NCI-H187 treated with DMSO at 0.1 percent for 48 hours (cell line): ENCODE measurements at places on chromosomes 5 and 9.

DNA sequence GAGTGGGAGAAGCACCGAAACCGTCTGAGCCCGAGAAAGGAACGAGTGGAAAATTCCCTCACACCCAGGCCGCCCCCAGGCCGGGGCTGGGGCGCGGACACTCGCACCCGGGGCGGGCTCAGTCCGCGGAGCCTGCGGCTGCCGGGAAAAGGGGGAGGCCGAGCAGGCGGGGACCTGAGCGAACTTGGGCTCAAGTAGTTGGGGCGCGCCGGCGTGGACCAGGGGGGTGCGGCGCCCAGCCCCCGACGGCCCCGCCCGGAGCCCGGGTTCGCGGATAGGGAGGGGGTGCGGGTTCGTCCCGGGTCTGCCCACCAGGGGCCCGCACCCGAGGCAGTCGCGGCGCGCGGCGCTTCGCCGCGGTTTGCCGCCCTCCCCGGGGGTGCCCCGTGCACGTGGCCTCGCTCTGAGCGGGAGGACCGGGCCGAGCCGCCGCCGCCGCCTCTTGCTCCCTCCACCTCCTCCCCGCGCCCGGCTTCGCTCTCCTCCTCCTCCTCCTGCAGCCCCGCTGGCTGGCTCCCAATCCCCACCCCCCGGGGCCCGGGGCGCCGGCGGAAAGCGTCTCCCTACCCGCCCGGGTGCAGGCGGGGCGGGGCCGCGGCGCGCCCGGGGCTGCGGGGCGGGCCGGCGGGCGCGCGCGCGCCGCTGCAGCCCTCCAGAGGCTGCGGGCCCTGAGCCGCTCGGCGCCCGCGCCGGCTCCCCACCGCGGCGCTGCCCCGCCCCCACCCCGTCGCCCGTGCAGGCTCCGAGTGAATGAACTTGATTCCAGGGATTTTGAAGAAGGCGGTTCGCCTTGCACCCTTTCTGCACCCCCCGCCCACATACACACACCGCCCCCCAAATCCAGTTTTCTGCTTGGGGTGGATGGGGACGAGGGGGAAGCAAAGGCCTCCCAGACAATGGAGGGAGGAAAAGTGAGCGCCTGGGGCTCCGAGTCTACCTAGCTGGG lies 1.3 kb upstream of the NFIB start:
- DNase-seq: no peak

DNA sequence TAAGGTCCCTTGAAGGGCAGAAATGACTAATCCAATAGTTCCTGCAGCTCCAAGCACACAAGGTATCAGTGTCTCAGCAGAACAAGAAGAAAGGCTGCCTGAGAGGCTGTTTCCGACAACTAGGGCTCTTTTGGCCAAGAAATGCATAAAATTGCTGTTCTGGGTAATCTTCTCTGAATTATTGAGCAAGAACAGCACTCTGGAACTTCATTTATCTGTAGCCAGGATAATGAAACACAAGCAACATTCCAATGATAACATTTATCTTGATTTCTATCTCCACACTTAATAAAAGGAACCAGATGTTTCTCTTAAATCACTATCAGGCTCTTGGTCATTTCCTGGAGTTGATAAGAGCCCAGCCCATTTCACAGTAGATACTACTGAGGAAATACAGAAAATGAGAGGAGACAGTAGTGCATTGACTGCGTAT lies 17.0 kb upstream of the AUH start:
- DNase-seq: no peak

GRCh38 chr5:54861212-54861894 lies 124.0 kb downstream of the ESM1 start:
- no peak for DNase-seq

- DNase-seq: no peak
Measured at GRCh38 chr9:74007833-74008232, 489.3 kb upstream of the RORB start.

DNA sequence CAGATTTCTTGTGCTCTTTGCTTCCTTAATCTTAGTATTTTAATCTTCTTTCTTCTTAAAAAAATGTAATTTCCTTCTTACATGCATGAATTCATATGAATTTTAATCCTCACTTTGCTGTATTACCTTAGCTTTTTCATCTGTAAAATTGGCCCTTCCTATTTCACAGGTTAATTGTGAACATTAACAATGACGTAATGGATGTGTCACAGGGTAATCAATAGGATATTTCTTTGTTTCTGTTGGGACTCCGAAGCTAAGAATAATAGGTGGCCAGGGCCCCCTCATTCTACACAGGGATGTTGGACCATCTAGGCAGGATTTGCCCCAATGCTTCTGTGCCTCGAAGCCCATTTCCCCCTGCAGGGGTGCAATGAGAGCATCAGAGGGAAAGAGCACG lies 187.4 kb upstream of the NFIB start:
- no peak for DNase-seq

GRCh38 chr5:173450188-173450587 lies 122.0 kb upstream of the STC2 start:
- DNase-seq: no peak

DNA sequence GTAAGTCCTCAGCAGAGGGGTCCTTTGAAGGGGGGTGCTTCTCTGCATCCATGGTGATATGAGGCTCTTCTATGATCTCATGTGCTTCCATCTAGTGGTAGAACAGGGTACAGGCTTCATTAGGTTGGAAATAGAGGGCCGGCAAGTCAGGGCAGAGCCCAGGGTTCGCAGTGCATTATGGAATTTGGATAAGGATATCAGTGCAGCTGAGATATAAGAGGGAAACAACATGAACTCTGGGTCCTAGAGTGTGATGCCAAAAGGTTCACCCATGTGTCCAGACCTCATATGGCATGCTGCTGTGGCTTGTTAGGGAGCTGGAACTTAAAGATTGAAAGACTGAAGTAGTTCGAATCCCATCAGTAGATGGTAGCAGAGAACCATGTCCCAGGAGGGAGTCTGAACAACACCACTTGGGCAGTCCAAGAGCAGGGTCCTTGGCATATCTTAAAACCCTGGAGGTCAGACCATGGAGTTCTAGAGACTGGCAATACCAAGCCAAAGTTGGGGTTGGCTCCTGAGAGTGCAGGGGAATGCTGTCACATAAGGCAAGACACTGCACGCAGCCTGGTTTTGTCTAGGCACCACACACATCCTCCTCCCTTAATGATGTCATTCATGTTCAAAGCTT lies 2.3 kb downstream of the FAM221B start:
- no peak for DNase-seq

DNA sequence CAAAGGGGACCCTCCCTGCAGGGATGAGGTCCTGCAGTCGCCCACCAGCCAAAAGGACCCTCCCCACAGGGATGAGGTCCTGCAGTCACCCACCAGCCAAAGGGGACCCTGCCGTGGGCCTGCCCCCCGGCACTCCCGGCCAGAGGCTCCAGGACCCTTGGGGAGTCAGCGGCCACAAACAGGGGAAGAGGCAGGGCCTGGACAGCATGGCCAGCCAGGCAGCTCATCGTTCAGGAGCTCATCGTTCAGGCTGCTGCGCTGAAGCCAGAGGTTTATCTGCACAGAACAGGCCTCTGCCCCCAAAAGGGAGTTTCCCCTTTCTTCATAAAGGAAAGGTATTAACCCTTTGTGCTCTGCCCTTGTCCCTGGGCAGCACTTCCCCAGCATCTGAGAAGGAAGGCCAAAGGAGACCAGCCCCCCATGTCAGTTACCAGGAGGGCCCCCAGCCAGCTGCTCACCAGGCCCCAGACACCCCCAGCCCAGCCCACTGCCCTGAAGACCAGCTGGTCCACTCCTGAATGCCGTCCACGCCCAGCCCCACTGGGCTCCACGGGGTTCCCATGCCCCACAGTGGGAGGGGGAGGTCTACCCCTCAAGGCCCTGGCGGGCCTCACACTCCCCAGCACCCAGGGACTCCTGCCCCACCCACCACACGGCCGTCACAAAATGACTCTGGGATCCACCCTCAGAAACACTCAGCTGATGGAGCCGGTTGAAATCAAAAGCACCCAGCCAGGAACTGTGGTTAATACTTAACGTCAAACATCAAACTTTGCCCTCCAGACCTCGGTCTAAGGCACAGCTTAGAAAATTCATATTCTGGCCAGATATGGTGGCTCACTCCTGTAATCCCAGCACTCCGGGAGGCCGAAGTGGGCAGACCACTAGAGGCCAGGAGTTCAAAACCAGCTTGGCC lies 6.3 kb downstream of the SLC12A7 start:
- DNase-seq: no peak

GRCh38 chr9:72203205-72203803 lies 54.1 kb downstream of the GDA start:
- DNase-seq: no peak

DNA sequence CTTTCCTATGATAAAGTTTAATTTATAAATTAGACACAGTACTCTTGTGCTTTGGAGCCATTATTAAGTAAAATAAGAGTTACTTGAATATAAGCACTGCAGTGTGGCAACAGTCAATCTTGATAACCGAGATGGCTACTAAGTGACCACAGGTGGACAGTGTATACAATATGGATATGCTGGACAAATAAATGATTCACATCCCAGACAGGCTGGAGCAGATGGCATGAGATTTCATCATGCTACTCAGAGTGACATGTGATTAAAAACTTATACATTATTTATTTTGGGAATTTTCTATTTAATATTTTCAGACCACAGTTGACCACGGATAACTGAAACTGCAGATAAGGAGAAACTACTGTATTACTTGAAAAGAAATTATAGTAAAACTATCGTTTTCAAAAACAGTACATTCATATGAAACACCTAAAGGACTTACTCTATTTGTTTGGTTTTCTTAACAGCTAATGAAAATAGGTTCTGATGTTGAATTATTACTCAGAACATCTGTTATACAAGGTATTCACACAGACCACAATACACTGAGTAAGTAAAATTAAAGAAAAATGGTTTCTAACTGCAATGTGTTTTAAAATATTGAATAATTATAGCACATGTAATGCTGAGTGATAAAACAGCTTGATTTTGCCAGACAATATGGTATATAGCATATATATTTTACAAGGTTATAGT lies 16.0 kb downstream of the LYRM7 start:
- DNase-seq: no peak

DNA sequence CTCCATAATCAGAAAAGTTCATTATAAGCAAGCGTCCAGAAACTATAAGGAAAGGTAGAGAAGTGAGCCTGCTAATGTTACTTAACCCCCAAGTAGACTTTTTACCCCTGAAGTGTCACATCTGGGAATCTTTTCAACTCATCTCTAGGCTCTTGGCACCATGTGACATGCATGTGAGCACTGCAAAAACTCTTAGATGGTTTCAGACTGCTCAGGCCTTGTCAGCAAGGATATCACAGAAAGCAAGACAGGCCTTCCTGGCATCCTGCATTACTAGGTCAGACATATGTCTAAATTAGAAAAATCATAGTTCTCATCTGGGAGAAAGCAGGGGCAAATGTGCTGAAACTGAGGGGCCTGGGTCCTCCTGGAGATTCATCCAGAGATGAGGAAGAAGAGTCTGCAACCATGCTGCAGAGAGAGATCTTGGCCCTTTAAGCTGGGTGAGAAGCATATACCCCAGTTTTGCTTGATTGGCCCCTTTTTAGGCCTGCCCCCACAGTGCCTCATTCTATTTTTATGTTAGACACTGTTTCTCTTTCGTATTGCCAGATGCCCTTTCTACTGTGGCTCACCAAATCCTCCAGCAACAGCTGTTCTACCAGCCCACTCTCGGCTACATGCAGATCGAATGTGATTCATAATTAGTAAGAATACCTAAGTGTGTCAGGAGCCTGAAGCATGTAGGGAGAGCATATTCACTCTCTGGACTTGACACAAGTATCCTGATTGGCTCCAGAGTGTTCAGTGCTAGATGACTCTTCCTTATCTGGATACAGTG lies 19.0 kb downstream of the TMEM8B start:
- DNase-seq: no peak

GRCh38 chr5:150172556-150172955 lies 6.0 kb downstream of the CDX1 start:
- no peak for DNase-seq

- DNase-seq: no peak
Measured at GRCh38 chr9:128146591-128147120, 2.6 kb upstream of the LCN2 start.

DNA sequence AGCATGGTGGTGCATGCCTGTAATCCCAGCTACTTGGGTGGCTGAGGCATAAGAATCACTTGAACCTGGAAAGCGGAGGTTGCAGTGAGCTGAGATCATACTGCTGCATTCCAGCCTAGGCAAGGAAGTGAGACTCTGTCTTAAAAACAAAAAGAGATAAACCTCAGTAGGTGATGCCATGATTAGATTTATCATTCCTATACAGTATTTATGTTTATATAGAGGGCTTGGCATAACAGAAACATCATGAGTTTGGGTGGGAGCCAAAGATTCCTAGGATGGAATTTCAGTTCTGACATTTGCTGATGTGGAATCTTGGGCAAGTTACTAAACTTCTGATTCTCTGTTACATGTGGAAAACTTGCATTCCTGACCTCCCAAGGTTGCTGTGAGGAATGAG lies 22.3 kb downstream of the RFK start:
- DNase-seq: no peak

DNA sequence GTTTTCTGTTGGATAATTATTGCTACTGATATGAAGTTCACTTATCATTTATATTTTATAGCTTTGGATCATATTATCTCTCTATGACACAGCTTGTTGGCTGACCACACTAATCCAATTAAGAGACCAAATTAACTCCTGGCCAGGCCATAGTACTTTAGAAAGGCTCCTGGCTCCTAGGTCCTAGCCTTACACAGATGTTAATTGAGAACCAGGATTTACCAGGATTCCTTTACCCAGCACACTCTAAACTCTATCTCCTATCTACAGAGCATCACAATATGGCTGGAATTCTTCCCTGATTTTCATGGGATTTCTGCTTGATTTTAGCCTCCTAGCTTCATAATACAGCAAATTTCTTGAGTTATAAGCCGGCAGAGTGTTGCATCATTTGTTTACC lies 80.3 kb downstream of the SLCO6A1 start:
- no peak for DNase-seq

GRCh38 chr9:89755821-89756220 lies 151.0 kb downstream of the GADD45G start:
- no peak for DNase-seq

GRCh38 chr5:55852503-55852902 lies 1.3 kb downstream of the IL31RA start:
- DNase-seq: no peak

DNA sequence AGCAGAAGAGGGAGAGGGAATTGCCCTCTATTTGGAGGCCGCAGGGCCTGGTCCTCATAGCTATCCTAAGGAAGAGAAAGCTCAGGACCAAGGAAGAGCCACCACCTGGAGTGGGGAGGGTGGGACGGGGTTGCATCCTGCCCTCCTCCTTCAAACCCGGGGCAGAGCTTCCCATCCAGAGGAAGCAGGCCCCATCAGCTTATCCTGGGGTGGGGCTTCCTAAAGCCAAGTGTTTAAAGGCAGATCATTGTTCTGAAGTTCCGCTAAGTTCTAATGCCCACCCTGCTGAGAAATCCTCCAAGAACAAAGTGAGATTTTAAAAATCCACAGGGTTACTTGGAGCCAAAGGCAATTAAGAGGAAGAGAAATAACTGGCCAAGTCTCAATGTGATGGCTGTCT lies 210.3 kb downstream of the C9orf152 start:
- no peak for DNase-seq

GRCh38 chr9:93111001-93111370 lies 15.0 kb downstream of the CARD19 start:
- no peak for DNase-seq
